ENCODE measurements at places on chromosomes 5 and 9.

- DNase-seq: no peak
Measured at GRCh38 chr9:120259100-120259499, 320.9 kb downstream of the CDK5RAP2 start.

GRCh38 chr5:32506201-32506661, 61.7 kb upstream of the ZFR start:
- peak; percentile 42 for DNase-seq

GRCh38 chr5:158637039-158637438, 462.7 kb downstream of the EBF1 start:
- DNase-seq: no peak

GRCh38 chr9:81890104-81890503, 38.1 kb upstream of the SPATA31D4 start:
- no peak for DNase-seq

DNA sequence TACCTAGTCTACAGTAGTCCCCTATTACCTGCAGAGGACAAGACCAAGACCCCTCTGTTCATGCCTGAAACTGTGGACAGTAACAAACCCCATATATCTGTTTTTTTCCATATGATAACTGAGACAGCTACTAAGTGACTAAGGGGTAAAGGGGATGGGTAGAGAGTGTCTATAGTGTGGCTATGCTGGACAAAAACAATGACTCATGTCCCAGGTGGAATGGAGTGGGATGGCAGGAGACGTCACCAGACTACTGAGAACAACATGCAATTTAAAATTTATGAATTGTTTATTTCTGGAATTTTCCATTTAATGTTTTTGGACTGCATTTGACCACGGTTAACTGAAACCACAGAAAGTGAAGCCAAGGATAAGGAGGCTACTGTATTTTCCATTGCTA, 171.8 kb downstream of the AGTPBP1 start:
- no peak for DNase-seq

DNA sequence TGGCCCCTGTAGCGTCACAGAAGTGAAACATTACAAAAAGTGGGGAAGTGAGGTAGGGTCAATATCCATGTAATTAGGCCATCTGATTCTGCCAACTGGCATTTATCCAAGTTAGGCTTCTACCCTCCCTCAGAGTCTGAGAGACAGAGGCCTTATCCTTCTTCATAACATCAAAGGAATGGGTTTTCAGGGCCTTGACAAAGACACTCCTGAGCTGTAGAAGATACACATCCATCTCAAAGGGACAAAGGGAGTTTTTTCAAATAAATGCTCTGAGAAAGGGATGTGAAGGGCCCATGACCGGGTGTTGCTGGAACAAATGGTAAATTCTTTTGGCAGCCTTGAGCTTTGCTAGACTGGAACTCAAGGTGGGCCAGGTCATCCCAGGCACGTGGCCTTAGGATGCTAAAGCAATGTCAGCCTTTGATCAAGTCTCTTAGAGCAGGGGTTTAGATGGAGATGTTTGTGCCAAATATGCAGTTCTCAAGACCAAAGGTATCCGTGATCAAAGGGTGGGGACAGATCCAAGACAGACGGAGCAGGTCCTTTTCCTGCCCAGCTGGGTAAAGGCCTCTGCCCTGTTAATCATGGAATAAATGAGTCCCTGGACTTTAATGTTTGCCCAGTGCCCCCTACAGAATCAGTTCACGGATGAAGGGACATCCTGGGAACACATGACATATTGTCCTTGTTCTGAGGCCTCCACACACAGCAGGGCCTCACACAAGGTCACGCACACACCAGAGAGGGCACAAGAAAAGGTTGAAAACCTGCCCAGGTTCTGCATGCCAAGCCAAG, 10.0 kb upstream of the FAM169A start:
- DNase-seq: no peak

GRCh38 chr5:169832845-169833244, 147.4 kb downstream of the INSYN2B start:
- no peak for DNase-seq

- DNase-seq: peak; percentile 94
Measured at GRCh38 chr5:82396871-82397514, 118.8 kb upstream of the RPS23 start.

DNA sequence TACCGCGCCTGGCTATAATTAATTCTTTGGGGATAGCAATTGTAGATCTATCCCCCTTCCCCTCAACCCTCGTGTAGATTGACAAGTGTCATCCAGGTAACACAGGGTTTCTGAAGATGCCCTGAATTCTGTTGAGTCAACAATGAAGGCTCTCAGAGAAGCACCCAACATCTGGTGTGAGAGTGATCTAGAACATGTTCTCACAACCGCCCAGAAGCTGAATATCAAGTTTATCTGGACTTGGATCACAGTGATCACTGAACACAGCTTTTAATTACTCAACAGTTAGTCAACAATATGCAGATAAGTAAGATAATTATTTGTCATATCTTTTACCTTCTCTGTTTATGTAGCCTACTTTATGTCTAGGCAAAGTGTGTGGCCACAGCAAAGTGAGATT, 204.2 kb upstream of the RGMB start:
- no peak for DNase-seq

- DNase-seq: no peak
Measured at GRCh38 chr9:72315510-72316311, 49.3 kb downstream of the ZFAND5 start.

DNA sequence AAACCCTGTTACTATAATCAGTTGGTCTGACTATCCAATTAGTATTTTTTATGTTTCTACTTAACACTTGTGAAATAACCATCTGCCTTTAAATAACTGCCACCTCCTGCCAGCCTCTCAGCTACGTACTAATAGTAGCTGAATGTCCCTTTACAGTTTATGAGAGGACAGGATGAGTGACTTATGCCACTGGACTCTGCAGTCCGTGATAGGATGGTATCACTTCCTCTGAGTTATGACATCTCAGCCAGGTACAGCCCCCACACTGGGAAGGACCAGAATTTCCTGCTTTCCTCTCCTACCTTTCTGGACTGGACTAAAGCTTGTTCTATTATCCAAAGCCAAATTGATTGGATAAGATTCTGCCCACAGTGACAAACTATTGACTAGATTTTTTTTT, 102.9 kb downstream of the ZFAND5 start:
- no peak for DNase-seq

GRCh38 chr5:115262321-115263077, at the start of gene PGGT1B:
TSS of gene PGGT1B (minus strand) at chr5:115262877. CDS start at chr5:115262851, 26 bp downstream.
- DNase-seq: peak; percentile 69

DNA sequence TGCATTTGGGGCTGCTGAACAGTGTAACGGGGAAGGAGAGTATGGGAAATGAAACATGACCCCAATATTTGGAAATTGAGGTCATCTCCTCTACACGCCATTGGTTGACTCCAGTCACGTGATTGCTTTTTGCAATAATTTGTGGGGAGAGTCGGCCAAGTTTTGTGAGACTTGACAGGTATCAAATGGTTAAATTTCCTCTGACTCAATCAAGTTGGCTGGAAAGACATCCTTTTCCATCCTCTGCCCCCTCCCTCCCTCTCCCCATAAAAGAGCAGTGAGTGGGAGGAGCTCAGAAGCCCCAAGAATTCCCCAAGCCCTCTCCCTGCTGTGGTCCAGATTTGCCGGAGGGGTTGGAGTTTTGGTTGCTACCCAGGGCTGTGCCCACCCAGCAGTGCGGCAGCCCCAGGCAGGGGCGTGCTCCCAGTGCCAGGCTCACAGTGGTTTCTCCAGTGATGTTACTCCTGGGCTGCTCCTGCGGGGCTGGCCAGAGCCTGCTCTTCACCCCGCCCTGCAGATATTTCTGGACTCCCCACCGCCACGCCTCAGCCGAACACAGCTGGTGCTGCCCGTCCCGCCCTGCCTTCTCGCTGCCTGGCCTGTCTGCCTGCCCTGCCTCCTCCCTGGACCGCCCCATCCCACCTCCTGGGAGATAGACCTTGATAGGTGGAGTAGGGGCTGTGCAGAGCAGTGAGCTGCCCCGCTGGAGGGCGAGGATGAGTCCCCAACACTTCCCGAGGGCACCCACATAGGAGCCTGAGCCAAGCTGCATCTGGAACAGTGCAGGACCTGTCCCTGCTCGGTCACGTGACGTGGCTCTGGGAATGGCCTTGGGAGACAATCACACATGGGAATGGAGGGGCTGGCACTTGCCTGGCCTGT, 3.4 kb downstream of the COL5A1 start:
- DNase-seq: no peak

DNA sequence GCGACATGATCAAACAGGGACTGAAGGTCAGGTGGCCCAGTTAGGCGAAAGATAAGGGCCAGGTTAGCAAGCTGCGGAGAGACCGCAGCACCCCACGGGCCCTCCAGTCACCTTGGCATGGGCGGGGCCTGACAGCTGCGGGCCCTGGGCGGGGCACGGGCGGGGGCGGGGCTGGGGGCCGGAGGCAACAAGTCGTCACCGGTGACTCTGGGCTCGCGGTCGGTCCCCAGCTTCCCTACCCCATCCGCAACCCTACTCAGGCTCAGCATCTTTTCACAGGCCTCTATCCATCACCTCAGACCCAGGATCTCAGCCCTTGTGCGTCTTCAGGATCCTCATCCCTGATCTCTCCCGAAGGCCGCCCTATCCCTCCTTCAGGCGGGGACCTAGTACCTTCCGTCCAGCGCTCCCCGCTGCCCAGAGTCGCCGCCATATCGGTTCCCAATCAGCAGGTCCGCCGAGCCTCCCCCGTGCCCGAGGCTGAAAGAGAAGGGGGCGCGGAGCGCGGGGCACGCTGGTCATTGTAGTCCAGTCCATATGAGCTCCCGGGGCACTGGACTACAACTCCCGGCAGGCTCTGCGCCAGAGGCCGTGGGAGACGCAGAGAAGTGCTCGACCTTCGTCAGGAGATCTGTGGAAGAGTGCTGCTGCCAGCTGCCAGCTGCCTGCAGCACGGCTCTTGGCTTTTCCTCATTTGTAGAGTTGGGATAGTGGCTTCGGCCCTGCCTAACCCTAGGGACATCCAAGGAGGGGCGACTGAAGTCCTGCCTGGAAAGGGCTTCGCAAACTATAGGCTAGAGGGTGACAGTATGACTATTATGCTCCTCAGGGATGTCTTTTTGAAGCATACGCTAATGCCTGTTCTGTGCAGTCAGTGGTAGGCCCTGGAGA, at the start of gene DNAJC18:
DNAJC18 (minus strand) TSS at position 513 of the 891 bp plus-strand sequence; CDS start at position 433, 80 bp downstream.
- DNase-seq: peak; percentile 96

- DNase-seq: no peak
Measured at GRCh38 chr9:136047775-136048559, 47.1 kb downstream of the NACC2 start.

DNA sequence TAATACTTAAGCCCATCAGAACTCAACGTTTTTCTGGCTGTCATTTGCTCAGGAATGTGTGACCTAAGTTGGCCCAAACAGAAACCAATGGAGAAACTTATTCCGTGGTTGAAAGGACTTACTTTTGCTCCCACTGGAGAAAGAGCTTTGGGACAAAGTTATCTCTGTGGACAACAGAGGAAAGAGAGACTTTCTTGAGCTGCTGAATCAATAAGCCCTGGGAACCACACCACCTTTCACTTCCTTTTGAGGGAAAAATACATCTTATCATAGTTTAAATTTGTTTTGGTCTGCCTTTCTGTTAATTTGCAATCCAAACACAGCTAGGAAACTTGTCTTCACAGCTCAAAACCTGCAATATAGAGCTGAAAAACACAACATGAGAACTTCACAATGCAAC, 62.8 kb upstream of the VCAN start:
- no peak for DNase-seq

- DNase-seq: no peak
Measured at GRCh38 chr5:74328221-74328630, 312.3 kb downstream of the ENC1 start.

DNA sequence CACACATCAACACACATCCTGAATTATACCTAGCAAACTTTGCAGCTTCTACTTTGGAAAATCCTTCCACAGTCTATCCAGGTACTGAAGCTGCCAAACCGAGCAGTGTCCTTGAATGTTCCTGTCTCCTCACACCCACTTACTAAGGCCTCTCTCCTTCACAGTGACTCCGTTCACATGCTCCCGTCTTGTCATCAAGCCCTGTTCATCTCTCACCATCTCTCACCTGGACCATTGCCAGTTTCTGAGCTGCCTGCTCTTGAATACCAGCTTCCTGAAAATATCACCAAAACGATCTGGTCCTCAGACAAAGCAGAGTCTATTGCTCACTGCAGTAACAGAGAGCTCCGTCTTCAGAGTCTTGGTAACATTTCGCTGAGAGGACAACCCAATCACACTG, 57.4 kb downstream of the GCNT1 start:
- DNase-seq: no peak

GRCh38 chr9:124618476-124618875, 111.3 kb upstream of the NR5A1 start:
- DNase-seq: no peak

- no peak for DNase-seq
Measured at GRCh38 chr5:80231243-80231642, 24.6 kb downstream of the SERINC5 start.

DNA sequence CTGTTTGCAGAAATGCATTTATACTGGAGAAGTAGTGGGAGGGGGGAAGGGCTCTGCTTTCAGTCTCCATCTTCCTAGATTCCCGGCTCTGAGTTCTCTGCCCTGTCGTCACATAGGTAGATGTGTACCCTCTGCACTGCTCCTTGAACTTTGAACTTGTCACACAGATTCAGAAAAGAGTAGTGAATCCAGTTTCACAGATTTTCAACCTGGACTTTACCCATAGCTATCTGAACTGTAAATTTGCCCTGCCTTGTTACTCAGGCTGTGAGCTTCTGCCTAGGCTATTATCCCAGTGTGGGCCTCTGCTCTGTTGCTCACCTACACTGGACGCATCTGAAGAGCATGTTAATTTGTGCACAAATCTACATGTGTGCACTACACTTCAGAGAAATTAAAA, 12.8 kb upstream of the C9orf152 start:
- DNase-seq: no peak
